ENCODE measurements at places on chromosomes 1 and 21. TPM values are rescaled to one million over a fixed set of nuclear protein-coding genes. Genes with fewer than 3 reads are reported as not detected.

Gene FAM72B
- total RNA-seq, result 6.4 TPM

Gene FCRL6
- total RNA-seq, result not detected

Gene SEMA6C
- total RNA-seq, result 15.5 TPM

Gene VWA5B1
- total RNA-seq, result not detected
